ENCODE measurements at places on chromosomes 2 and 18.

GRCh38 chr18:7725897-7726296 is 158.8 kb downstream of the PTPRM start:
- DNase-seq = no peak
- no peaks in the 10 kb centered on the region for H3K27me3 ChIP-seq
- H3K4me3 ChIP-seq = no peak overlapping the region
- peaks cover 2% of the 10 kb centered on the region for H3K4me1 ChIP-seq
- H3K36me3 ChIP-seq = no peaks in the 10 kb centered on the region

- DNase-seq = no peak
- no peak overlapping the region for H3K27ac ChIP-seq
These were observed 44.4 kb downstream of the TRIB2 start for GRCh38 chr2:12761104-12761503.

GRCh38 chr18:59909289-59910036 is 9.7 kb downstream of the PMAIP1 start:
- peaks cover 8% of the 10 kb centered on the region for H3K4me1 ChIP-seq
- H3K4me3 ChIP-seq = no peak overlapping the region
- no peaks in the 10 kb centered on the region for H3K27me3 ChIP-seq
- H3K36me3 ChIP-seq = no peaks in the 10 kb centered on the region

DNA sequence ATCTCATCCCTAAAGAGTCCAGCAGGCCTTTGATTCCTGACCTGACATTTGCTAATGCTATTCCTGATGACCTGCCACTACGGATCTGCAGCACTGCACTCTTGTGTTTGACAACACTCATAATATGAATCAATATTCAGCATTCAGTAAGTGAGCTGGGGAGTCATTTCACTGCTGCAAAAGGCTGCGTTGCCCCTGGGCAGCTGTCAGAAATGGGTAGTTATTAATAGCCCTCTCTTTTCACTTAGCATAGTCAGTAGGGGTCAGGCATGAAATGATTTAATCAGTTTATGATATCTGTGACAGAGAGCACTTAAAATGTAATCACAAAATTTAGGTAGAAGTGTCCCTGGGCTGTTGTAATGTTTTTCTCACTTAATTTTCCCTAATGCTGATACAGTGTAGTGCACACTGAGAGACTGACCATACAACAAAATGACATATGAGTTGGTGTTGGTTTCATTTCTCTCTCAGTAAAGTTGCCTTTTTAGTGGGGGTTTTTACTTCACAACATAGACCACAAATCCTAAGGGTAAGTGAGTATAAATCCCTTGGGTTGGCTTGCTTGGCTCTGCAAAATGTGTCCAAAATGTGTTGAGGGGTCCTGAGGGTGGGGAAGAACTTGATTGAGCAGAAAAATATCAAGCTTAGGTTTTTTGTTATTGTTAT is 184.8 kb downstream of the CAMKMT start:
- peaks cover 10% of the 10 kb centered on the region for H3K4me1 ChIP-seq
- H3K27me3 ChIP-seq = no peaks in the 10 kb centered on the region
- no peak overlapping the region for H3K4me3 ChIP-seq
- no peak overlapping the region for H3K27ac ChIP-seq

DNA sequence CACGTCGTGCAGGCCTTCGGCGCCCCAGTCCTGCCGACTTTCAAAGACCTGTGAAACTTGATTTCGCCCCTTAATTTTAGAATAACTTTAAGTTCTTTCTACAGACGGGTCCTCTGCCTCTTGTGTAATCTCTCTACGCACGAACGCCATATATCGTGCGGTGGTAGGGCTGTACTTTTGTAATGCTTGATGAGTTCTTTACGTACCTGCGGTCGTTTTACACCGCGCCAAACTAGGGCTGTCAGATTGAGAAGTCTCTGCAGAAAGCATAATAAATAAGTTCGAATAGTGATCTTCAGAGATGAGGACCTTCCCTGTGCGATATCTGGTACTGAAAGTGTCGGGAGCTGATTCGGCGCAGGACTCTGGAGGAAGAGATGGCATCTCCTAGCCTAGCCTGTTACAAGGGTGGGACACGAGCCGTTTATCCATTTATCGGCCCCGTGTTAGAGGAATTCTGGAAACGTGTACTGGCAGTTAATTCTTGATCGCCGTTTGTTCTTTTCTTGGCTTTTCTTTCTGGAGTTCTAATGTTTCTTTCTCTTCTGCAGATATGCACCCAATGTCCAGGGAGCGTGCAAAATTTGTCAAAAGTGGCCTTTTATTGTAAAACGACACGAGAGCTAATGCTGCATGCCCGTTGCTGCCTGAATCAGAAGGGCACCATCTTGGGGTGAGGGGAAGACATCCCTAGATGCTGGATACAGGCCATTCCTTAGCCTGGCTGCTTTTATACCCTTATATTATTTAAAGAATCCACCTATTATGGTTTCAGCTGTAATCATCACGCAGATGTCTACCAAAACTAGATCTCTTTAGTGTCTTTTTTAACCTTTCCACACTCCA is 781 bp upstream of the SLC5A6 start:
- no peaks in the 10 kb centered on the region for H3K27me3 ChIP-seq
- H3K27ac ChIP-seq = peak overlapping the region; percentile 97

- H3K36me3 ChIP-seq = no peaks in the 10 kb centered on the region
- H3K27ac ChIP-seq = no peak overlapping the region
- DNase-seq = no peak
- H3K4me3 ChIP-seq = no peak overlapping the region
- no peaks in the 10 kb centered on the region for H3K27me3 ChIP-seq
- H3K4me1 ChIP-seq = no peaks in the 10 kb centered on the region
These were observed 385.2 kb downstream of the ARHGAP15 start for GRCh38 chr2:143514413-143514812.

DNA sequence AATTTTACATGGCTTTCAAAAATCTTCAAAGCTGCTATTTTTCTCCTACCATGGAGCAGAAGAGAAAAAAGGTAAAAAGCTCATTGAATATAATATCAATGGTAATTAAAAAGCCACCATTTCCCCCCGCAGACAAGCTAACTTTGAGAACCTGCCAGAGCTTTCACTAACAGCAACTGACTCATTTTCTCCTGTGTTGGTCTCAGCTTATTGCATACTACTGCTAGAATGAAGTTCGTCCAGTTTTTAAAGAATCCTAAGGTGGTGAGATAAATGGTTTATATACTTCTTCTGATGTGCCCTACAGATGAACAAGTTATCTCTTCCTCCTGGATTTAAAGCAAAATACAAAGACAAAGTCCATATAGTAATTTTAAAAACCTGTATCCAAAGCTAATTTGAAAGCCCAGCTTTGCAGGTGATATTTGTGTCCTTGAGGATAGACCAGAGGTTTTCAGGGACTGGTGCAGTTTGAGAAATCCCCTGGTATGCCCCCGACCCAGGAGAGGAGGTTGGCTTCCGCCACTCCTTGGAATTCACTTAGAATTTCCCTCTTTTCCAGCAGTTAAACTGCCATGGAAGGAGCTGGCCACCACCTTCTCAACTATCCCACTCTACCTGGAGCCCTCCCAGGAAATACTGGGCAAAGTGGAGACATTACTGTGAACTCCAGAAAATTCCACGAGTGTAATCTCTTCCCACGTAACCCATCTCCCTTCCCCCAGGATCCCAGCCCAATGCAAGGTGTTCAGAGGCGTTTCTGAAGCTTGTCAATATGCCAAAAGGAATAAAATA is 17.5 kb downstream of the YPEL5 start:
- H3K4me3 ChIP-seq = no peak overlapping the region
- H3K4me1 ChIP-seq = peaks cover 7% of the 10 kb centered on the region
- peak; percentile 25 for DNase-seq
- H3K27ac ChIP-seq = no peak overlapping the region
- H3K27me3 ChIP-seq = no peaks in the 10 kb centered on the region

DNA sequence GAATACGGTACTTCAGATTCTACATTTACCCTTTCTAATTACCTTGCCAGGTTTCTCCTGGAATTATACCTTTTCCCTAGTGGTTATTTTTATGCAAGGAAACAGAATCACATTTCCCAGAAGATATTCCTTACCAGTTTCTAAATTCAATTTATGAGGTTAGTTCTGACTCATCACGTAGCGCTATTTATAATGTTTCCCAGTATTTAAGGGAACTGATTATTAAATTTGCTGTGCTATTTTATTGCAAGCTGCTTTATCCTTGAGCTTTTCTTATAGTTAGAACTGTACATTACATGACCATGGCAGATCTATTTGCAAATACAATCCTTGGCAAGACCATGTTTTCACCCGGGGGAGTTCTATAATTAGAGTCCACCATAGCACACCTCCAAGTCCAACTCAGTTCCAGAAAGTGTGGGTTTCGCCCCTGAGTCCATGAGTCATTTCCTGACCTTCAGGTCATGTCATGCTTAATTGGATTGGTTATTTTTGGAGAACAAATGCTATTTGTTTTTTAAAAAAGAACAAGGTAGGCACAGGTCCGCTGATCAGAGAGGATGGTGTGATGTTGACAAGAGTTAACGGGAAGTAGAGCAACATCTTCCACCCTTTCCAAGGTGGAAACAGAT is 126.6 kb downstream of the ZNF532 start:
- no peak overlapping the region for H3K27ac ChIP-seq
- peaks cover 2% of the 10 kb centered on the region for H3K4me1 ChIP-seq
- no peak overlapping the region for H3K4me3 ChIP-seq
- H3K36me3 ChIP-seq = no peaks in the 10 kb centered on the region
- DNase-seq = no peak

- H3K4me3 ChIP-seq = no peak overlapping the region
- no peaks in the 10 kb centered on the region for H3K36me3 ChIP-seq
- no peak for DNase-seq
- H3K27me3 ChIP-seq = no peaks in the 10 kb centered on the region
- no peaks in the 10 kb centered on the region for H3K4me1 ChIP-seq
- H3K27ac ChIP-seq = no peak overlapping the region
These were observed 87.4 kb upstream of the GPC1 start for GRCh38 chr2:240347949-240348500.

GRCh38 chr2:43175020-43175441 is 51.4 kb downstream of the ZFP36L2 start:
- H3K4me1 ChIP-seq = peaks cover 7% of the 10 kb centered on the region
- H3K27me3 ChIP-seq = no peaks in the 10 kb centered on the region
- H3K36me3 ChIP-seq = no peaks in the 10 kb centered on the region
- no peak overlapping the region for H3K4me3 ChIP-seq
- peak; percentile 76 for DNase-seq

DNA sequence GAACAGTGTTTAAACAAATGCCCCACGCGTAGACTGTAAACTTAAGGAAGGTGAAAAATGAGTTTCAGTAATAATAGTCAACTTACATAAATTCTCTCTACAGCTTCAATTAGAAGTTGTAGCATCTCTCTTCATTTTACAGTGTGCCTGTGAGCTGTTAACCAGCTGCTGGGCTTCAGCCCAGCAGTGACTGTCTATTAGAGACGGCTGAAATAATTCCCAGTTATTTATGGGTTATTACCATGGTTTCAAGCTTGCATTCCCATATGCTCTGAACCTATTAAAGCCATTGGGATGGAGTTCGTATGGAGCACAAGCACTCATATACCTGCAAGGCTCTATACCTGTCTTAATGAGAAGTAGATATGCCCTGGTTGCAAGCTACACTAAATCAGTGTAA is 501.1 kb downstream of the CNTNAP5 start:
- no peak overlapping the region for H3K4me3 ChIP-seq
- H3K27me3 ChIP-seq = no peaks in the 10 kb centered on the region
- no peak overlapping the region for H3K27ac ChIP-seq
- H3K36me3 ChIP-seq = no peaks in the 10 kb centered on the region

GRCh38 chr2:16202266-16203020 is 262.1 kb downstream of the MYCN start:
- no peaks in the 10 kb centered on the region for H3K4me1 ChIP-seq
- no peak overlapping the region for H3K4me3 ChIP-seq
- no peaks in the 10 kb centered on the region for H3K27me3 ChIP-seq
- no peaks in the 10 kb centered on the region for H3K36me3 ChIP-seq
- DNase-seq = no peak

DNA sequence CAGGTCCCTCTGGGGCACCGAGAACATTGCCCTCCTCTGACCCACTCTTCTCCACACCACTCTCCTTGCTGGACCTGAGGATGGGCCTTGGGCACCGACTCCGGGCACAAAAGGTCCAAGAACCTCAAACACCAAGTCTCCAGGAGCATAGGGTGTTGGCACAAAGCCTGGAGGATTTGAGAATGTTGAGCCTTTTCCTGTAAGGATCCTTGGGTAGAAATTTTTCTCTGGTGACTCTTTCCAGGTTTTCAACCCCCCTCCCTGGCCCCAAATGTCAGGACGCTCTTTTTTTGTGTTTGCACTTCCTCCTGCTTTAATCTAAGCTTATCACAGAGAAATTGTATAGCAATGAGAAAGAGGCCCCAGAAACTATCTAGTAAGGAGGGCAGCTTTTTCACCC is 9.2 kb downstream of the SPR start:
- H3K36me3 ChIP-seq = no peaks in the 10 kb centered on the region
- no peak overlapping the region for H3K27ac ChIP-seq
- DNase-seq = no peak

DNA sequence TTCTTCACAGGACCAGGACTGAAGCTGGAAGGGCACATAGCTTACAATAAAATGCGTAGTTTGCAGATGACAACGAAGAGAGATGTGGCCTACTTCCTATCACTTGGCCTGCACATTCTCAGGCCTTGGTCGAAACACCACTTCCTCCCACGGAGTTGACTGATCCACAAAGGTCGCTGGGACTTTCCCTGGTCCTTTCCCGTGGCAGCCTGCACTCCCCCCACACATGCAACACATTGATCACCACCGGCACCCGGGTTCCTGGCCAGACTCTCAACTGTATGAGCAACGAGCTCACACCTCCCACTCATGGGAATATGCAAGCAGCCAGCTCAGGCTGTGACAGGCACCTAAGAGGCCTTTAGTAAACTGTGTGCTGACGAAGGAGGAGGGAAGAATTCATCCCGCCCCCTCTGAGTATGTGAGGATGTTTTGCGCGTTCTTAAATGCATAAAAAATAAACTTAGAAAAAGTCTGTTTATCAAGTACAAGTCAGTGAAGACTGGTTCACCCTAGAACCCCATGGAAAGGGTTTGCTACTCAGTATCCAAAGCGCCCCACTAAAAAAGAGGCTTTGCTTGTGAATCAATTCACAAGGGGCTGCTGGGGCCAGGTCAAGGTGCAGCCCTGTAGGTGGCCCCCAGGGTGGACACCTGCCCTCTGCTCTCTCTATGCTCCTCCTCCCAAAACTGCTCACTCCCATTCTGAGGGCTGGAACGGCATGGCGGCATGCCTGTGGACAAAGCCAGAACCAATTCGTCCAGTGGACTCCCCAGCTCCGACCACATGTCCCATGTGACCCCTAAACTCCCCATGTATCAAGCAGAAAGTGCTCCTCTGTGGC is 154.3 kb downstream of the EIPR1 start:
- no peak for DNase-seq
- no peak overlapping the region for H3K27ac ChIP-seq
- H3K36me3 ChIP-seq = no peaks in the 10 kb centered on the region
- no peak overlapping the region for H3K4me3 ChIP-seq

DNA sequence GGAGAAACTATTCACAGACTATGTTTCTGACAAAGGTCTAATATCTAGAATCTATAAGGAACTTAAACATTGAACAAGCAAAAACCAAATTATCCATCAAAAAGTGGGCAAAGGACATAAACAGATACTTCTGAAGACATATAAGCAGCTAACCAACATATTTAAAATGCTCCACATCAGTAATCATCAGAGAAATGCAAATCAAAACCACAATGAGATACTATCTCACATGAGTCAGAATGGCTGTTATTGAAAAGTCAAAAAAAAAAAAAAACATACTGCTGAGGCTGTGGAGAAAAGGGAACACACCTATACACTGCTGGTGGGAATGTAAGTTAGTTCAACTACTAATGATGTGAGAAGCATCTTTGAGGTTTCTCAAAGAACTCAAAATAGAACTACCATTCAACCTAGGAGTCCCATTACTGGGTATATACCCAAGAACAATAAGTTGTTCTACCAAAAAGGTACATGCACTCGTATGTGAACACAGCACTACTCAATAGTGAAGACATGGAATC is 220.4 kb upstream of the TFPI start:
- no peaks in the 10 kb centered on the region for H3K4me1 ChIP-seq
- DNase-seq = no peak
- H3K27ac ChIP-seq = no peak overlapping the region
- no peak overlapping the region for H3K4me3 ChIP-seq
- no peaks in the 10 kb centered on the region for H3K36me3 ChIP-seq
- no peaks in the 10 kb centered on the region for H3K27me3 ChIP-seq

Data from mesendoderm (in vitro differentiated cells).